ENCODE measurements at places on chromosomes 7 and 10. TPM values are rescaled to one million over a fixed set of nuclear protein-coding genes. Genes with fewer than 3 reads are reported as not detected.
A peak's percentile ranks its signal among the peaks of the same experiment; 100 is the strongest.

GRCh38 chr7:84914598-84914997 is 272.3 kb downstream of the SEMA3D start:
- no peak for DNase-seq
- no peaks in the 10 kb centered on the region for H3K27me3 ChIP-seq
- no peaks in the 10 kb centered on the region for H3K36me3 ChIP-seq
- H3K4me1 ChIP-seq: peaks cover 5% of the 10 kb centered on the region
- no peak overlapping the region for H3K27ac ChIP-seq
- no peak overlapping the region for H3K4me3 ChIP-seq

Gene AMZ1
- 0.19 TPM for total RNA-seq

GRCh38 chr7:77184990-77185389 is 14.6 kb downstream of the FGL2 start:
- no peaks in the 10 kb centered on the region for H3K36me3 ChIP-seq
- H3K27ac ChIP-seq: no peak overlapping the region
- no peak overlapping the region for H3K4me3 ChIP-seq

GRCh38 chr10:28496481-28496961 is 36.4 kb upstream of the WAC start:
- H3K27me3 ChIP-seq: no peaks in the 10 kb centered on the region
- no peaks in the 10 kb centered on the region for H3K36me3 ChIP-seq
- no peak overlapping the region for H3K27ac ChIP-seq

Gene DKK1
- total RNA-seq: 0.19 TPM

Gene TLX1
- not detected for total RNA-seq

GRCh38 chr10:86355571-86356038 is 11.0 kb downstream of the GRID1 start:
- no peak overlapping the region for H3K4me3 ChIP-seq
- H3K27ac ChIP-seq: no peak overlapping the region
- H3K4me1 ChIP-seq: peaks cover 3% of the 10 kb centered on the region
- no peaks in the 10 kb centered on the region for H3K27me3 ChIP-seq

- no peak for DNase-seq
- H3K27me3 ChIP-seq: no peaks in the 10 kb centered on the region
- peaks cover 19% of the 10 kb centered on the region for H3K4me1 ChIP-seq
- H3K4me3 ChIP-seq: peak overlapping the region; percentile 34
These were observed 798 bp downstream of the BLNK start for GRCh38 chr10:96270571-96270970.

- H3K27me3 ChIP-seq: no peaks in the 10 kb centered on the region
- H3K4me1 ChIP-seq: no peaks in the 10 kb centered on the region
- DNase-seq: no peak
- no peaks in the 10 kb centered on the region for H3K36me3 ChIP-seq
- H3K27ac ChIP-seq: no peak overlapping the region
- no peak overlapping the region for H3K4me3 ChIP-seq
These were observed 9.0 kb upstream of the BLVRA start for GRCh38 chr7:43749383-43749940.

DNA sequence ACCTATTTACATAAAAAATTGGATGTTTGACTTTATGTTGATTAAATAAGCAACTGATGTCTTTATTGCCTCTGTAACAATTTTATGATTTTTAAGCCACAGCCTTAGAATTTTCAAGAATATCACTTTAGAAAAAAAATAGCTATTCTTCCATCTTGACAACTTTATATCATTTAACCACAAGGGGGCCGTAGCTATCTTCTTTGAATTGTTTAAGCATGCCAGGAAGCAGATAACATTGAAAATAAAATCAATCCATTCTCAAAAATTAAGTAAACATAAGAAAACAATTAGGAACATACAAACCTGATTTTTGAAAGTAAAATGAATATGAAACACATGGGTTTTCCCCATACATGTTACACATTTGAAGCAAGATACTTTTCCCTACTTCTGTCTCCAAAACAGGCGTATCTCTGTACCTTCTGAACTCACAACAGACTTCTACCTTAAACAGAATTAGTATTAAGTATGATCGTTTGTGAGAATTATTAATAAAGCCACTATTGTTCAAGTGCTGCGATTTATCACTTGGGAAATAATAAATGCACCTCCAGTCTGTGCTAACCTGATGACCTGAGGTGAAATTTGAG is 209.0 kb downstream of the CACNA2D1 start:
- no peak overlapping the region for H3K4me3 ChIP-seq
- DNase-seq: no peak
- H3K27ac ChIP-seq: no peak overlapping the region
- H3K36me3 ChIP-seq: no peaks in the 10 kb centered on the region
